ENCODE measurements at places on chromosomes 3 and 15. TPM values are rescaled to one million over a fixed set of nuclear protein-coding genes. Genes with fewer than 3 reads are reported as not detected.

The PP2D1 gene
- total RNA-seq, result not detected

DNA sequence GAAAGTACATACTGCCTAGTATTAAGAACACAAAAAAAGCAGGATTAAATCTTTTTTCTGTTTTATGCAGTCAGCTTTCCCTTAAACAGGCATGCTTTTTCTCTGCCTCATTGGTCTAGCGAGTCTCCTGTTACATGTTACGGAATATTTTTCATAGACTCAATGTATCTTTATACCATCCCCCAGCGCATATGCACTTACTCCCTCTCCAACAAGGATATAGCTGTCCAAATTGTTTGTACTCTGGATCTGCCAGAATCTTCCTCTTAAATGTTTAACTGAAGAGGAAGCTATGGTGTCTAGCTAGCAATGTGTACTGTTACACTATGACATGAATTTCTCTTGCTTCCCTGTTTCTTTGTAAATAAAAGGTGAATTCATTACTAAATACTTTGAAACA is 9.2 kb upstream of the SLCO3A1 start:
- DNase-seq, result no peak

DNA sequence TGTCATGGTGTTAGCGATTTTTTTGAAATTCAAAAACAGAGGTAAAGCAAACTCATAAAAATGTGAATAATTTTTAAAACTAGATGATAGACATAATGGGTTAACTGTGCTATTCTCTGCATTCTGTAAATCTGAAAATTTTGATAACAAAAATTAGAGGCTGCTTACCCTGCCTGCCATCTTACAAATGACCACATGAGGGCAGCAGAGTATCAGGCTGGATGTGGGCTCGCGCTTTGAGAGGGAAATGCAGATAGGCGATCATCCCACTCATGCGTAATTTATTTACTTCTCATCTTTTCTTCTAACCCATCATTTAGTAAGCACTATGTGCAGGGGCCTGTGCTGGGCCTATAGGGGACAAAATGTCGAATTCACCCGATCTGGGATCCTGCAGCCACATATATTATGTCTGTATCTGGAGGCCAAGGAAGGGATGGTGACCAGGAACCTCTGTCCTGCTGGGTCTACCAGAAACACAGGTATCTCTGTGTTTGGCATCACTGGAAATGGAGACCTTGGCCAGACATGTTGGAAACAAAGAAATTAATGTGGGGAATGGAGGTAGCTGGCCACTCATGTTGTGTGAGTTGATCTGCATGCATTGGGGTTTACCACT is 7.8 kb upstream of the RAD18 start:
- peak; percentile 72 for DNase-seq

- peak; percentile 55 for DNase-seq
Observed at GRCh38 chr3:146543461-146544001, 876 bp downstream of the PLSCR1 start.

GRCh38 chr15:77393471-77393840 is 26.4 kb downstream of the PEAK1 start:
- DNase-seq, result no peak

DNA sequence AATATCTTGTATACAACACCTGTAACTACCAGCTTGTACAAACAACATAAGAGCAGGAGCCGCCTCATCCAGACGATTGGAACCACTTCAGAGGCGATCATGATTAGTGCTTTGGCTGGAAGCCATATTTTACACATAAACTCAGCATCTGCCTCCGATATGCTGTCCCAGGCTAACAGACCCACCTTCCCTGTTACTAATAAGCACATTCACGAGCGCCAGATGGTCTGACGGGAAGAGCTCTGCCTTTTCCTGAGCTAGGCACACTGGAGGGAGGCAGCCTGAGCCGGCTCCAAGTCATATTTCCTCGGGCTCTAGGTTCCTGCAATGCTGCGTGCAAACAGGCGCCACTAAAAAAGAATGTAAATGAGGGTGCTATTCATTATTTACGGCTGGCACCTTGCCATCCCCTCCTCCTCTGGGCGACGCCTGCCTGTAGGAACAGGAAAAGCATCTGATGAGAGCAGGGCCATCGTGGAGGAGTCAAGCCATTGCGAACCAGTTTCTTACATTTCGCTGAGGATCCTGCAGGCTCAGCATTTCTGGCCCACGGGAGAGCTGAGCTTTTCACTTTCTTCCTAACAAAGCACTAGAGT is 98.2 kb downstream of the ANXA2 start:
- peak; percentile 21 for DNase-seq
